ENCODE measurements at places on chromosomes 1 and 21. TPM values are rescaled to one million over a fixed set of nuclear protein-coding genes. Genes with fewer than 3 reads are reported as not detected.

Gene OR2T35
- total RNA-seq, result not detected

Gene UBASH3A
- total RNA-seq, result not detected

Gene SPRR1B
- total RNA-seq, result 1.9 TPM

Gene LELP1
- not detected for total RNA-seq

Gene RHOU
- 18.4 TPM for total RNA-seq

Gene ZNF683
- not detected for total RNA-seq

Gene CXADR
- total RNA-seq, result 17.4 TPM

DNA sequence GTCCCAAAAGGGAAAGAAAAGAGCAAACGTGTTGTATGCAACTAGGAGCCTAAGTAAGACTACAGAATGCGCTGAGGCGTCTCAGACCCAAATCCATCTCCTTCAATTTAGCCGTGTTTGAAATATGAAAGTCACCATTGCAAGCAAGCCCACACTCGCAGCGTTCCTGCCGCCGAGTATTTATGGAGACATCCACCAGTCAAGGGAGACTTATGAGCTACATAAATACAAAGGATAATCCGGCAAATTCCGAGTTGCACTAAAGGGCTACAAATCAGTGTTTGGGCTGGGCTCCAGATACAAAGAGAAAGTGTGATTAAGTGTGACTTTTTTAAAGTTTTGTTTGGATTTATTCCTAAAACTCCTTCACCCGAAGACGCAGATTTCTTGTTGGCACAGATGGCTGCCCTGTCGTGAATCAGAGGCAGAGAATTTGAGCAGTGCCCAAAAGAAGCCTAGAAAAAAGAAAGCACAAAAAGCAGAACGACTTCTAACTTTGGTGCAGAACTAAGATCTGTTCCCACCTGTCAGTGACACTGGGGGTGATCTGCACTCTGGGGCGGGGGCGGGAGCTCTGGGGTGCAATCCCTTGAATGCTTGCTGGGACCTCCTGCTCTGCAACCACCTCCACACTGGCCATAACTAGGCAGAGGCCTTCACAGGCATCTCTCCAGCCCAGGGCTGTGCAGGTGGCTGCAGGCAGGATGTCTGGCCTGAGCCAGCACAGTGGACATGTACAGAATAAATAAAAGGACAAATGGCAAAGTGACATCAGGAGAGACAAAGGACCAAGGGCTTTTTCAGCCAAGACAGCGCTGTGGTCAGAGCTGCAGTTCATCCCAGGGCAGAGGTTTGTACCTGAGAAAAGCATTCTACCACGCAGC is 489.7 kb downstream of the NPHP4 start:
- no peak for DNase-seq

- no peak for DNase-seq
These were observed 29.9 kb downstream of the MRAP start for GRCh38 chr21:32328595-32328994.

DNA sequence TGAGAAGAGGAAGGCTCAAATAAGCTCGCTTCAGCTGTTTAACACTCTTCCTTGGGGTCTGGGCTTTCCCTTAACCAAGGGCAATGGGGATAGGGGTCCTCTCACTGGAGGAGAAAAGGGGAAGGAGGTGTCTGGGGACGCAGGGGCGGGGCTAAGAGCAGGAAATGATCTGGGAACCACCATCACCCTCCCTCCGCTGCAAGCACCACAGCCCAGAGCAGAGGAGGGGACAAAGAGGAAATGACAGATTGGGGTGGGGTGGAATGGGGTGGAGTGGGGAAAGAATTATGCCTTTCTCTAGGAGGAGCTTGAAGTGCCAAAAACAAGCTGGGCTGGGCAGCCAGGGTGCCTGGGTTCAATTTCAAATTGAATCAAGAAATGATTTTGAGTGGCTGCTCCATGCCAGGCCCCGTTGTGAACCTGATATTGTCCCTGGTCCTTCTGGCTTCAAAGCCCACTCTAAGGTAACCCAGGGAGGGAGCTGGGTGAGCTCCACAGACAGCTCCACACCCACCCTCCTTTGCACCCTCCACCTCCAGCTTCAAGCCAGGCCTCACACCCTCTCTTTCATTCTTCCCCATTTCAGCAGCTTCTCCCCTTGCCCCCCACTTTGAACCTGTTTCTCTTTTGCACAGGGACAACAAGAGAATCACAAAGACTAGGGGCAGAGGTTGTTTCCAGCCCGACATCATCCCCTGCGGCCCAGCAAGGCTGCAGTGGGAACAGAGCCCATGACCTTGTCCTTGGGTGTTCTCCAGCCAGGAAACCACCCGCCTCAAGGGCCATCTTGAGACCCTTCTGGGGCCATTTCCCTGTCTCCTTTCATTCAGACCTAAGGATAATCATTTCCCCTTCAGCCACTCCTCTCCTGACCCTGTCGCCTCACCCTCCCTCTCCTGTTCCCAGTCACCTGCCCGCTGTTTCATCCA is 1.1 kb downstream of the ARHGAP30 start:
- DNase-seq, result peak; percentile 73

GRCh38 chr1:232226197-232226712 is 403.7 kb downstream of the SIPA1L2 start:
- DNase-seq, result no peak

- no peak for DNase-seq
These were observed 87.3 kb upstream of the TLR5 start for GRCh38 chr1:223230161-223230881.

DNA sequence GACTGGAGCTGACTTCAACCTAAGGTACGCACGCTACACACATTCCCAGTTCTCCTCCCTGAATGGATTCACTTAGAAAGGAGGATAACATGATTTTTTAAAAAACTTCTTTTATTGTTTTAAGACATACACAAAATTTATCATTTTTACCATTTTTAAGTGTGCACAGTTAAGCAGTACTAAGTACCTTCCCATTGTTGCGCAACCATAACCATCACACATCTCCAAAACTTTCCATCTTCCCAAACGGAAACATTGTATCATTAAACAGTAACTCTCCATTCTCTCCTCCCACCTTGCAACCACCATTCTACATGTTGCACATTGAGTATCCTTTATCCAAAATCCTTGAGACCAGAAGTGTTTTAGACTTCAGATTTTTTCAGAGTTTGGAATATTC is 36.2 kb upstream of the SEC16B start:
- no peak for DNase-seq

GRCh38 chr1:47003896-47004403 is 19.5 kb upstream of the CYP4X1 start:
- DNase-seq, result no peak

DNA sequence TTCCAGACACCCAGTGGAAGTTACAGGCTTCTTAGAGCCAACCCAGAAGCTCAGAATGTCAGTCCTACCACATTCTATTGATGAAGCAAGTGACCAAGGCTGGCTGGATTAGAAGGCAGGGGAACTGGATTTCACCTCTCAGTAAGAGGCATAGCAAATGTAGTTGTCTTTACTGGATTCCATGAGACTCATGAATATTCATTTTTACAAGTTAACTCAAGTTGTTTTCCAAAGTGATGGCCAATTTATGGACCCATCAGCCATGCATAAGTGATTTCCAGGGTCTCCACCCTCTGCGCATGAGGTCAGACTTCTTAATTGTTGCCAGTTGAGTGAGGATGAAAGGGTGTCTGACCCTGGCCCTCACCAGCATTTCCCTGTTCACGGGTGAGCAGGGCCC is 426.8 kb upstream of the VAMP3 start:
- no peak for DNase-seq

- no peak for DNase-seq
These were observed 2.0 kb upstream of the ATP13A2 start for GRCh38 chr1:17013491-17014320.

DNA sequence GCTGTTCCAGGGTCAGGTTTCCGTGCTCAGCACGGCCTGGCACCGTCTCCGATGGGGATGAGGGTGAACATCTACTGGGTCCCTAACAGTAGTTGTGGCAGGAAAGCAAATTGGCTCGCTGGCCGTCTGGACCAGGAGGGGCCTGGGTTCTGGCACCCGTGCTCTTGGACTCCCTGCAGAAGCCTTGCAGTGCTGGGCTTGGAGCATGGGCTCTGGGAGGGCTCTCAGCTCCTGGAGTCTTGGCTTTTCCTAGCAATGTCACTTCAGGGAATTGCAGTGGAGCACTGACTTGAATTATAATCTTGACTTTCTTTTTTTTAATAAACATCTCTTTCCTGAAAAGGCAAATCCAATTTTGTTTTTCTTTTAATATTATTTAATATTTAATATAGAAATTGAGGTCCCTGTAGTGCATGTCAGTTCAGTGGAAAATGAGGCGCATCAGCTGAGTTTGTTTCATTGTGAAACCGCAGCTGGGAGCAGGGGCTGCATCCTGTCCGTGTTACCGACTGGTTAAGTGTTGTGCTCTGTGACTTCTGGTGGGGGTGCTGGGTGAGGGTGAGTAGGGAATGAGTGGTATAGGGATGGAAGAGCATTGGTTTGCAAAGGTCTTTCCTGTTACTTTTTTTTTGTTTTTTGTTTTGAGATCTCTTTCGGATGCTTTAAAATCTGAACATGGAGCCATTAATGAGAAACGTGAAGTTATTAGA is 64.1 kb downstream of the PEX14 start:
- DNase-seq, result no peak

DNA sequence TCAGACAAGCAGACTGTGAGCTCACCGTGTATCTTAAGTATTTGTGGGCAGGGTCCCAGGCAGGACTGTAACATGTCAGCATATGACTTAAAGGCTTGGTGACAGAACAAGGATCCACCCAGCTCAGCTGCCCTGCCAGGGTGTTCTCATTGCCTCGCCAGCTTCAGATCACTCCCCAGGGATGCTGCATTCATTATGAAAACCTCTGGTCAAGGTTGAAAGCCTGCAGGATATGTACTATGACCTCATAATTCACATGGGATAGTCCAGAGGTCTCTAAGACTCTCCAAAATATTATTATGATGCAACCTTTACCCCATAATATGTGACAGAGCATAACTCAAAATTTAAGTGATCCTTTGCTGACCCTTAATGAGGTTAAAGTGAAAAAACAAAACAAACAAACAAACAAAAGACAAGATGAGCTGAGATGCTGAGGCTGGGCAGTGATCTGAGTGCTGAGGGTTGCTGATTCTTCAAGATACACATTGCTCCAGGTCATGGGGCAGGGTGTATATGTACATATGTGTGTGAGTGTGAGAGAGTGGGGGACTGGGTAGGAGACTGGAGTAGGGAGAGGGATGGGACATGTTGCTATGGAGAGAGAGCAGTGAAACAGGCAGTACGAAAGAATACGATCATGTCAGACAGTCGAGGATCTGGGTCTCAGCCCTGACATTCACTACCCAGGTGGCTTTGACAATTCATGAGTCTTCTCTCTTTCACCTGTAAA is 98.8 kb upstream of the DUSP10 start:
- DNase-seq, result no peak

GRCh38 chr1:172698224-172698623 is 39.3 kb downstream of the FASLG start:
- DNase-seq, result no peak

DNA sequence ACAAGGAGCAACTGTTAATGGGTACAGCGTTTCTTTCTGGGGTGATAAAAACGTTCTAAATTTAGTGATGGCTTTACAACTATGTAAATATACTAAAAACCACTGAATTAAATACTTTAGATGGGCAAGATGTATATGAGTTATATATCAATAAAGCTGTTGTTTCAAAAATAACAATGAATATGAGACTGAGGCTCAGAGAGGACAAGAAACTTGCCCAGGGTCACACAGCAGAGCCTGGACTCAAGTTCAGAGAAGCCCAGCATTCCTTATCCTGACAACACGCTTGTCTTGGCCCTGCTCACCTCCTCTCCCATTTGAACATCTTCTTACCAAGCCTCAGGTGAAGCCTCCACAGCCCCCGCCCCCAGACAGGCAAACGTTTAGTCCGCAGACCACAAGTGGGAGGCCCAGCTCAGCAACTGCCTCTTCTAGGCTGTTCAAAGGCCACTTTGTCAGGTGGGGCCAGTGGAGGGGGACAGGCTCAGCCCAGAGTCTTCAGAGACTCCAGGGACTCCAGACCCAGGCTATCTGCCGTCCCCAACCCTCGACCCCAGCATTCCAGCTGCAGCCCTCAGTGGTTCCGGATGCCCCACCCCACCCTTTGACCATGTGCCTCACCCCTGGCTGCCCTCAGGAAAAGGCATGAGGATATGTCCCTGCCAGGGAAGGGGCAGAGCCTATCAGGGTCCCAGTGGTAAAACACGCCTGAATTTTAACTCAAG is 17.9 kb downstream of the SDC3 start:
- DNase-seq, result no peak

DNA sequence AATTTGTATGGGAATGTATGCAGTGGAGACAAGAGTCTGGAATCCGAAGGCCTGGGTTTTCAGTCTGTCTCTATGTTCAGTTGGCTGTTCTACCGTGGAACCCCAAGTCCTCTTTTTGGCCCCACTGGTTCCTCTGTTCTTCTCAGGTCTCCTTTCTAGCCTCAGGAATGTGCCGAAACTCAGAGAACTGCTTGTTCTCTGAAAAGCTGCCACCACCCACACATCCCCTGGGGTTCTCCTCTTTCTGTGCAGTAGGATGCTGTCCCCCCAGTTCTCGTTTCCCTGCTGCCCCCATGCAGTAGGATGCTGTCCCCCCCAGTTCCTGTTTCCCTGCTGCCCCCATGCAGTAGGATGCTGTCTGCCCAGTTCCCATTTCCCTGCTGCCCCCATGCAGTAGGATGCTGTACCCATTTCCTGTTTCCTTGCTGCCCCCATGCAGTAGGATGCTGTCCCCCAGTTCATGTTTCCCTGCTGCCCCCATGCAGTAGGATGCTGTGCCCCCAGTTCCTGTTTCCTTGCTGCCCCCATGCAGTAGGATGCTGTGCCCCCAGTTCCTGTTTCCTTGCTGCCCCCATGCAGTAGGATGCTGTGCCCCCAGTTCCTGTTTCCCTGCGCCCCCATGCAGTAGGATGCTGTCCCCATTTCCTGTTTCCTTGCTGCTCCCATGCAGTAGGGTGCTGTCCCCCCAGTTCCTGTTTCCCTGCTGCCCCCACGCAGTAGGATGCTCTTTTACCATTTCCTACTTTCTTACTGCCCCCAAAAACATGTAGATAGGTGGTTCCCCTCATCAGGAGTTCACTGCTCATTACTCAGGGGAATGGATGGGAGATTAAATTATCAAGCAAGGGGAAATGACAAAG is 35.3 kb downstream of the OPTC start:
- no peak for DNase-seq

- DNase-seq, result no peak
These were observed 34.0 kb downstream of the ASTN1 start for GRCh38 chr1:177130451-177130945.

GRCh38 chr21:44726826-44727225 is 15.5 kb upstream of the TSPEAR start:
- DNase-seq, result no peak

DNA sequence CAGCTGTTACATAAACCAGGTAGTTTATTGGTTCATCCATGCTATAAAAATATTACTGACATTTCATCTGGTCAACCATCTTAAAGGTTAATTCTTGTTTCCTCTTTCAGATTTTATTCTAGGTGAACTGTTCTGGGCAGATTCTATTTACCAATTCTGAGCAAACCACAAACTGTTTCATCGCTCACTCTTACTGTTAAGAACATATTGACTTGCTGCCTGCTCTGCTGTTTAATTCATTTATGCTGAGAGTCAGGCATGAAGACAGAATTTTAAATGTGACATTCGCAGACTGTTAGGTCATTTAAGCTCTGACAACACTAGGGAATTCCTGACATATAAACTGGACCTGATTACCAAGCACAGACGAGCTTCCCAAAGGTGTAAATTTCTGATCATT is 98.3 kb downstream of the PIGK start:
- no peak for DNase-seq
